ENCODE measurements at places on chromosomes 5 and 9.

DNA sequence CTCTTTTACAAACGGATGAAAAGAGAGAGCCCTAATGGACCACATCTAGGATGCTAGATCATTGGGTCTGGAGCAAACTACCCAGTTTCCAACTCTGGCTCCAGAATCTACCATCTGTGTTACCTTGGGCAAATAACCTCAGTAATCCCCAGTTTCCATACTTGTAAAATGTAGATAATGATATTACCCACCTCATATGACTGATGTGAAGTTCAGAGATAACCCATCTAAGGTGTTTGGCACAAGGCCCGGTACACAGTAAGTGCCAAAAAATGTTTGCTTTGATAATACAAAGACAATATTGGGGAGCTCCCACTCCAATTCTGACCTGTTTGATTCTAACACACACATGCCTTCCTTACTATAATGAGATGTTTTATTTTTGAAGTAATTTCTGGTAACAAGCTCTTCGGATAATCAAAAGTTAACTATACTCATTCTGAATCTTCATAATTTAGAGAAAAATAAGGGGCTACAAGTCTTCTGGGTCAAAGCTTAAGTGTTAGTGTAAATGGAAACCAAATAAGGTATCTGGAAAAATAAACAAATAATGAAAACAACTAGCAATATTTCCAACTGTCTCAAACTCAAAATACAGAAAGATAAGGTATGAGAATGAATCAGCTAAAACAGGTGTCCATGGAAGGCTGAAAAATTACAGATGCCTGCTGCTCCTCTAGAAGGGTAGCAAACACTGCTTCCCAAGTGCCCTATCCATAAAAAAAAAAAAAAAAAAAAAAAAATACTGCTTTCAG lies 30.4 kb downstream of the ELL2 start:
- no peak for DNase-seq

DNA sequence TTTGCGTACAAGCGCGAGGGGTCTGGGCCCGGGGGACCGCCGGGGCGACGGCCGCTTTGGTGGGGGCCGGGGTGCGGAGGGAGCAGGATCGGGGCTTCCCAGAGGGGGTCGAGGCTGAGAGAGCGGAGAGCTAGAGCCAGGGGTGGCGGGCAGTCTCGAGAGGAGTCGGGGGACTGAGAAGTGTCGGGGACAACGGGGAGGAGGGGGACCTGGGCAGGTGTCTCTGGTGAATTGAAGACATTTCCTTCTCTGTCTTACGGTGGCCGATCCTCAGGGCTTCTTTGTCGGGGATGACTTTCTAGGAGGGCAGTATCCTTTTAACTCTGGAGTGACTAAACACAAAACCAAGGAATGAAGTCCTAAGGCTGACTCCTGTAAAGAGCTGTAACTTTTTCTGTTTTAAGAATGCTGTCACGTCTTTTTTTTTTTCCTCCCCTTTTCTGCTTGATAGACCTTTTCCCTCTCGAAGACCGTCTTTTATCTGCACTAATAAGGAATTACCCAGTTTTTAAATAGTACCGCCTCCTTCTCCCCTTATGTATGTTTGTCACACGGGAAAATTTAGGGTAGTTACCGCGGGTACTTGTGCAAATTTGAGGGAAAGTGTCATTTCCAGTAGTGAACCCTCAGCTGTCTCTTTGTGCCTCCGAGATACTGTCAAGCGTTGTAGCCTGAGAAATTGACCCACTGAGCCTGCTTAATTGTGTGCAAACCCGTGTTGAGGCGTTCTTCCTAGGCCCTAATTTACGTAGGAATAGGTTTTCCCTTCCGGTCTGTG lies 822 bp downstream of the DENND4C start:
- no peak for DNase-seq

DNA sequence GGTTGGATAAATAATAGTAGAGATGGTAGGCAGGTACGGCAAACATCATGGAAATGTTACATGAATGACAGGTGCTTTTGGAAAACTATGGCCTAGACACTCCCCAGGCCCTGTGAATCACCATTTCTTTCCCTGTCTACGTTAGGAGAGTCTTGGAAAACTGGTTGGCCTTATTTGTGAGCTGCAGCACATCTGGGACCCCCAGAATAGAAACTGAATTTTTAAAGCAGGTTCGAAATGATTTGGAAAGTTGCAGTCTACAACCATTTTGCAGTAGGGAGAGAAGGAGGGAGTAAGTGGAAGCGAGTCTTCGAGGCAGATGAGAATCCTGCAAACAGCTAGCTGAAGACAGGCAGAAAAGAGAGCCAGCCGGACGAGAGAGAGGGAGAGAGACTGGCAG lies 13.0 kb downstream of the C1QTNF2 start:
- DNase-seq, result no peak

DNA sequence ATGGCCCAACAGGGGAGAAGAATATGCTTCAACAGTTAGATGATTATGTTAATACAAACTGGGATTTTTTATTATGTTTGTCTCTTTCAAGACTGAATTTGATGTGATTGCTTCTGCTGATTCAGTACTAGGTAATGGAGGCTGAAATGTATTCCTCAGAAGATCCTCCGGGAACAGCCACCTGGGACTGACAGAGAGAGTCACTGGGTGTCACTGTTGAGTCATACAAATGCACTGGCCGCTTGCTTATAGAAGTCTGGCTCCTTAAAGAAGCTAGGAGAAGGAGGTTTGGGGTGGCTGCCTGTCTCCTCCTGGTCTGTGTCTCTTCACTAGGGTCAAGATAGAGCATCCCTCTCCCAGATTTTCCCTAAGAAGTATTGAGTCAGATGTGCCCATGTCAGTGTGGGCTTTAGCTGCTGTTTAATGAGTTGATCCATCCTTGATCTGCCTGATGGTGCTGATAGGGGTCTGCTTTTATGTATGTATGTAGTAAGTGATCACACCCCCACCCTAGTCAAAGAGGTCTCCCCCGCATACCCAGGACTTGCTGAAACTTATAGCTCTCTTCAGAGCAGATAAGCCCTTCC lies 773.4 kb downstream of the BRINP1 start:
- no peak for DNase-seq

GRCh38 chr9:16344343-16344742 lies 526.1 kb downstream of the BNC2 start:
- DNase-seq, result no peak
